ENCODE measurements at places on chromosomes 5 and 9.

DNA sequence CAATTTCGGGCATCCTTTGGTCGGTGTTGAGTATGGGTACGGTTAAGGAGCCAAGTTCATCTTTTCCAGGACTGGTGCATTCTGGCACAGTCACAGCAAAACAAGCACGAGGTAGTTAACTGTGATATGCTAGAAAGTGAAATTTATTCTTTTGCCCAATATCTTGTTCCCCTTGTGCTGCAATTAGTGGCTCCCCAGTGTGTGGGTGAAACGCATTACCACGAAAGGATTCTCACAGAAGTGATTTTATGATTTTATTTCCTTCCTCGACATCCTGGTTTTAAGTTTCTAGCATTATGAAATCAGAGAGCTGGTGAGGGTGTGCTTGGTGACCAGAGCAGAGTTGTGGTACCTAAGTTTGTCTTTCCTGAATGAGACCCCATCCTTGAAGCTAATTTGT is 1.5 kb downstream of the FRMPD1 start:
- no peak for DNase-seq

- DNase-seq, result no peak
These were observed 14.6 kb upstream of the RNF183 start for GRCh38 chr9:113317777-113318176.

- DNase-seq, result no peak
These were observed 75.0 kb downstream of the ADAMTS12 start for GRCh38 chr5:33816791-33817190.

GRCh38 chr9:119221276-119221675 is 148.0 kb downstream of the BRINP1 start:
- no peak for DNase-seq

DNA sequence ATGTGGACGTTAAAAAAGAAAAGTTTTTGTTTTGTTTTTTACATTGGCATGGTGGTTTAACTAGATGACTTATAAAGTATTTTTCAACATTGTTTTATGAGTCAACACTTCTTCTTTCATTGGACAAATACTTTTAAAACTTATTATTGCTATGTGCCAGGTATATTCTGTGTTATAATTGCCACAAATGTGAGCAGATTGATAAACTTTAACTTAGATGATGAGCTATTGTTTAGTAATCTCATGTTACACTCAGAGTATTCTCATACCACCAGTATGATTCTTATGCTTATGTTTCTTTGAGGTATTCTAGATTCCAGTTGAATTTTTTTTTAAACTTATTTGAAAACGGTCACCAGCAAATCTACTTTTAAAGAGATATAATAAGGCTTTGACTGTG is 60.3 kb downstream of the RASA1 start:
- no peak for DNase-seq

DNA sequence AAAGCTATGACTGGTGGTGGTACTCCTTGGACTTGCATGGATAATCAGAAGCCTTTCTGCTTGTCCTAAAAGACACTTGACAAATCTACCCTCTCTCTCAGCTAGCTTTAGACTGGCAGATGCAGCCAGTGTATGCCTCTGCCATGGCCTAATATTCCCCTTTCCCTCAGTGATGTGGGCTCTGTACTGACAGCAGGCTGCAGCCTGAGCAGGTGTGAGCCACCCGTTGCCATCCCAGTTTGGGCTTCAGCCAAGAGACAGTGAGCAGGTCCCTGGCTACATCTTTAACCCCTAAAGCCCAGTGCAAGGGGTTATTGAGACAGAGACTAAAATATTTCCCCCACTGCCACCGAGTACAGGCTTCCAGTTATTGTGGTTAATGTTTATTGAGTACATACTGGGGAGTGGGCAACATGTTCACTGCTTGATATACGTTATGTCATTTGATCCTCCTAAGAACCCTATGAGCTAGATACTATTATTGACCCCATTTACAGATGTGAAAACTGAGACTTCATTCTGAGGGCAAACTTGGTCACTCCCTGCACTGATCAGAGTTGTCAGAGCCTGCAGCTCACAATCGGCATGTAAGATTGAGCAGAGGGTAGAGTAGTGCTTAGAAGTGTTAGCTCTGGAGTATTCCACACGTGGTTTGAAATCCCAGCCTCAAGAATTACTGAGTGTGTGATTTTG is 254.2 kb downstream of the ARHGAP26 start:
- peak; percentile 90 for DNase-seq

- no peak for DNase-seq
These were observed 365.7 kb upstream of the PRR16 start for GRCh38 chr5:120098426-120098825.
